NCI-H1694 (cell line): ENCODE measurements at places on chromosomes 1 and 21.

- DNase-seq: no peak
Observed at GRCh38 chr1:3295846-3296245, 158.6 kb upstream of the ARHGEF16 start.

DNA sequence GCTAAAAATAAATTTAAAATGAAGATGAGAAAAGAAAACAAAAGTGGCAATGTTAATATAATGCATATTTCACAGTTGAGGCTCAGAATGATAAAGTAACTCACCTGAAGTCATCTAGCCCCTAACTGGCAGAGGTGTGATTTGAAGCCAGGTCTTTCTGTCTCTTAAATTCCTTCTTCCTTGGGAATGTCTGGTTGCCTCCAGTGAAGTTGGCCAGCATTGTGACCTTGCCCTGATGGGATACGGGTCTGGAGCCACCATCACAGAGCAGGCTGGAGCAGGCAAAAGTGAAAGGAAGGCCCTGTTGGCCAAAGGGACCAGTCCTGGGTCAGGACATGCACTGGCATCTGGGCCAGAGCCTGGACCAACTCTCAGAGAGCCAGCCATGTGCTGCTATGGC lies 111.7 kb downstream of the EPHB2 start:
- DNase-seq: no peak

GRCh38 chr1:47941609-47942239 lies 55.5 kb downstream of the TRABD2B start:
- no peak for DNase-seq

DNA sequence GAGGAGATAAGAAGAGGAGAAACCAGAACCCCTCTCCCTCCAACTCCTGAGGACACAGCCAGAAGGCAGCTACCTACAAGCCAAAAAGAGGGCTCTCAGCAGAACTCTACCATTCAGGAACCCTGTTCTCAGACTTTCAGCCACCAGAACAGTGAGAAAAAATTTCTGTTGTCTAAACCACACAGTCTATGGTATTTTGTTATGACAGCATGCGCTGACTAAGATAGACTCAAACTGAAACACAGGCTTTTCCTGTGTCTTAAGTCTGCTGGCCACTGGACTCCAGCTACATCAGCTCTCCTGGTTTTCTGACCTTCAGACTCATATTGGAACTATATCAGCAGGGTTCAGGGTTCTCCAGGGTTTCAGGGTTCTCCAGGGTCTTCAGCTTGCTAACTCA lies 126.5 kb upstream of the TNFSF4 start:
- no peak for DNase-seq

DNA sequence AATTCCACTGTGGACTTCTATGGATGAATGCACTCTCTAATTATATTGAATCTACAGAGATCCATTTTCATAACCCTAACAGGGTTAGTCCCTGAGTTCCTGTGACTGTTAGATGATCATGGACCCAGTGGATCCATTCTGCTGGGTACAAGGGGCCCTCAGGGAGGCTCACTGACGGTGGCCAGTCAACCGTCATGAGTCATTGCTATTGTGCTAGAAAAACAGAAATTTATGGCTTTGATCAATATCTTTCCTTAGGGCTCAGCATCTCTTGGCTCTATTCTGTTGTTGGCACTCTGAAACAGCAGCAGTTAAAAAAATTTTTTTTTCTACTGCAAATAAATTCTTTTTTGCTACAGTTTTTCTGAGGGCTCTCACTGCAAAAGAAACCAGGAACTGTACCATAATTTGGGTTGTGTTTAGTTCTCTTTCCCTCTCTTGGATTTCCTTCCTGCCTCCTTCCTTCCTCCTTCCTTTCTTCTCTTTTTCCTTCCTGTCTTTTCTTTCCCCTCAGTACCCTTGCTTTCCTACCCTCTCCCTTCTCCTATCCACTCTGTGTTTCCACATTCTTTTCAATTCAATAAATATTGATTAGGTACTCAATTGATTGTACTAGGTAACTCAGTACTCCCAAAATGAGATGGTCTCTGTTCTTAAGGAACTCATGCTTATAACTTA lies 49.5 kb downstream of the UTP25 start:
- no peak for DNase-seq

- no peak for DNase-seq
Observed at GRCh38 chr1:234083460-234083859, 179.0 kb downstream of the SLC35F3 start.

- DNase-seq: no peak
Observed at GRCh38 chr1:9473032-9473807, 66.0 kb upstream of the SLC25A33 start.

- DNase-seq: peak; percentile 69
Observed at GRCh38 chr1:156623946-156624813, 5.0 kb downstream of the HAPLN2 start.

DNA sequence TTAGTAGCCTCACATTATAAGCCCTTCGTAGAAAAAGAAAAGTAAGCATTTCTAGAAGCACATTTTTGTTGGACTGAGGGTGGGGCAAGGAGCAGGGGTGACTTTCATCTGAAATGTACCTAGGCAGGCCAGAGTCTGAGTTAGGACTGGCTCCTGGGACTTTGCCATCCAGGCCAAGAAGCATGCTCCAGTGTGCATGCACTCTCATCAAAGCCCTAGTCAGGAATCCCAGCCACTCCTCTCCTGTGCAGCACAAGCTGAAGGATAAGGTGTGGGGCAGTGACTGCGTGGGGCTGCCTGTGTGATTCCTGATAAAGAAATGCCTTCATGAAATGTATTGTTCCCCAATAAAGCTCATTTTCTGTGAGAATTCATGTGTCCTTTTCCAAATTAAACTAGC lies 88.2 kb downstream of the GFI1 start:
- DNase-seq: no peak

DNA sequence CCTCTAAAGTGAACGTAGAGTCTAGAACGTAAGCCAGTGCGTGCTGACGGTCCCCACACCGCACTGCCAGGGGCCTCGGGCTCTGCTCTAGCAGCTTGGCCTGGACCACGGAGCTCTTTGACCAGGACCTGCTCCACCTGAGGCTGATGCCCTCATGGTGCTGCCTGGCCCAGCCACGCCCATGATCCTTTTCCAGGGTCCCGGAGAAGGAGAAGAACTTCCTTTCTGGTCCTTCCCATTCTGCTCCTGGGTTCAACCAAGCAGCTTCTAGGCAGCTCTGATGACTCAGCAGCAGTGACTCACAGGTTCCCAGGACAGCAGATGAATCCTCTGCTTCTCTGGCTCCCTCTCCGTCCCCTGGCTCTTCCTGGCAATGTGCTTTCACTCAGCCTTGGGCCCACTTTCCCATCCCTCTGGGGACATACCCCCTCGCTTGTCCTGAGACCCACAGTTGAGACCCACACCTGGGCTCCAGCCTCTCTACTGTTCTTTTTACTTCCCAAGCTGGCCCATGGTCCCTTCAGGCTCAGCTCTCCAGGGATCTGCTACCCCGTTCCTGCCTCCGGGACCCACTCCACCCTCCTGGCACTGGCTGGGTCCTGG lies 246.3 kb upstream of the RAB4A start:
- no peak for DNase-seq

DNA sequence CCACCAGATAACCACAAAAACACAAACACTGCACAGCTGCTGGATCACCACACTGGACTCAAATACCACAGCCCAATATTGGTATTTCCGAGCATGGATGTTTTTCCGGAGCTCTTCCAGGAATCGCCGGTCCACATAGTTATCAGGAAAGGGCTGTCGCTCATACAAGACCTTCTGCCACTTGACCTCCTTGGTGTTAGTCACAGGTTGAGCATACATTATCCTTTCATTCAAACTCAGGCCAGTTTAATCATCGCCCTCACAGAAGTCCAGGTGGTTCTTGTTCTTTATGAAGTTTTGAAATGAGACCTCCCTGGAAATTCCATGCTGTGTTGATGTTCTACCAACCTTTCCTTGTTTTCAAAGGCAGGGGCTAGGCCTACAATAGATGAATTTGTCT lies 1.5 kb downstream of the PIGC start:
- no peak for DNase-seq

- DNase-seq: no peak
Observed at GRCh38 chr1:13595411-13595810, 11.8 kb downstream of the PDPN start.
